ENCODE measurements at places on chromosomes 3 and 15.

- no peak for DNase-seq
Measured at GRCh38 chr15:66588971-66589370, 23.2 kb upstream of the LCTL start.

DNA sequence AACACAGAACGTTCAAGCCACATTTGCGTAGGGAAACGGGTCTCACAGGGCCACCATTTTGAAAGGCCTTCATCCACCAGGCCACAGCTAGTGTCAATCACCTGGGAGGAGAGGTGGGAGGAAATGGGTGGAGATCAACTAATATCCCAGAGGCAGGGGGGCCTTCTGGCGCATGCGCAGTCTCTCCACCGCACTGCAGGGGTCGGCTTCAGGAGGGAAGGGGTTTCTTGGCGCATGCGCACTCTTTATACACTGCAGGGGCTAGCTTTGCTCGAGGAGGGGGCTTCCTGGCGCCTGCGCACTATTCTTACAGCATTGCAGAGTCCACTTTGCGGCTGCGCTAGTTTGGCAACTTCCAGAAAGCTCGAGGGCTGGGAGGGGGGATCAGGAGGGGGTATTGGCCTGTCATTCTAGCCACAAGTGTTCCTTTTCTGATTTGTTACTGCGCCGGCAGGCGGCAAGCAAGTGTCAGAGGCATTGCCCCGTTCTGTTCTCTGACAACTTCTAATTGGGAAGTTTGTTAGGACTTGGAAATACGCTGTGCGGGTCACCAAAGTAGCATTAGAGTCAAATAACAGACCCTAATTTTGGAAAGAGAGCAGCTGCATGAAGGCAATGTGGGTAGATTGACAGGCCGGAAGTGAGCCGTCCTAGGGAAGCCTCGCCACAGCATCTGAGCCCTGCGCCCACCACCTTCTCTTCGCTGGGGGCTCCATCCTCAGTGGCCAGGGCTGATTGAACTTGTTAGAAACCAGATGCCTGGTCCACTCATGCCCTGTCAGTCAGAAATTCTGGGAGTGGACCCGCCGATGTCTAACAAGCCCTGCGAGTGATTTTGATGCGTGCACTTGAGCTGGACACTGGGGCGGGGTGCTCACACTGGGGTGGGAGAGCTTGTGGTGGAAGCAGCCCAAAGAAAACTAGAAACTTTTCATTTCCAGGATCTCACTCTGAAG is 173.5 kb upstream of the NDN start:
- DNase-seq: no peak

DNA sequence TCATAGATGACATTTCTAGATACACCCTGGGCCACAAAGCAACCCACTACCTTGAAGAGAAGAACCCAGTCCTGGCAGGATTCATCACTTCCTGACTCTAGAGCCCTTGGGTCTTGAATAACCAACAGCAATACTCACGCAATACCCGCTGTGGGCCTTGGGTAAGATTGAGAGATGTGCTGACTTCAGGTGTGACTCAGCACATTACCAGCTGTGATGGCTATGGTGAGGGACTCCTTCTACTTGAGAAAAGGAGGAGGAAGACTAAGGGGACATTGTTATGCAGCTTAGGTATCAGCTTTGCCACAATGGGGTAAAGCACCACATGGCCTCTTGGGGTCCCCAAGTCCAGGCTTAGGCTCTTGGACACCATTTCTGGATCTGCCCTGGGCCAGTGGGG is 14.9 kb downstream of the C3orf33 start:
- DNase-seq: no peak

DNA sequence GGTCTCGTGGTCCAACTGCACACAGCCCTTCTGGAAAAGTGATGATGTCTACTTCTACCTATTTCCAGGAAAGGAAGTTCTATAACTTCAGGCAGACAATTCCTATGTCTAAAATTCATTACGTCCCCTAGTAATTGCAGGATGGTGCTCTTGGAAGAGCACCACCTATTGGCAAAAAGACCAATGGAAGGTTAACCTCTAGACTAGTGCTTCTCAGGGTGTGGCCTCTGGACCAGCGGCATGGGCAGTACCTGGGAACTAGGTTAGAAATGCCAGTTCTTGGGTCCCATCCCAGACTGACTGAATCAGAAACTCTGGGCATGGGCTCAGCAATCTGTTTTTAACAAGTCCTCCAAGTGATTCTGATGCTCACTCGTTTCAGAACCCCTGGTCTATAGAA is 258.3 kb upstream of the ICE2 start:
- no peak for DNase-seq

DNA sequence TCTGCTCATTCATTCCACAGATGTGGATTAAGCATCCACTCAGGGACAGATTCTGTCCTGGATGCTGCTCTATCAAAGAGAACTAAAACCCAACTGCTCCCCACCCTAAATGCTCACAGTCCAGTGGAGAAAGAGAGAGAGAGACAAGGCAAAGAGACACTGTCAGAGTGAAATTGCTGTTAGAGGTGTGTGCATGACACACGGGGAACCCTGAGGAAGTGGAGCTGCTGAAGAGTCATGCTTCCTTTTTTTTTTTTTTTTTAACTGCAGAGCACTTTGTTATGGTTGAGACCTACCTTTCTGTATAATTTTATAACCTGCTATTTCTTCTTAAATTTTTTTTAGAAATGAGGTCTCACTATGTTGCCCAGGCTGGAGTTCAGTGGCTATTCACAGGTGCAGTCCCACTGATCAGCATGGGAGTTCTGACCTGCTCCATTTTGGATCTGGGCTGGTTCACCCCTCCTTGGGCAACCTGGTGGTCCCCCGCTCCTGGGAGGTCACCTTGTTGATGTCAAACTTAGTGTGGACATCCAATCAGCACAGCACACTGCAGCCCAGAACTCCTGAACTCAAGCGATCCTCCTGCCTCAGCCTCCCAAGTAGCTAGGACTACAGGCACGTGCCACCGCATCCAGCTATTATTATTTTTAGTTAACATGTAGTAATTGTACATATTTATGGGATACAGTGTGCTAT is 18.2 kb upstream of the PSTPIP1 start:
- DNase-seq: no peak

DNA sequence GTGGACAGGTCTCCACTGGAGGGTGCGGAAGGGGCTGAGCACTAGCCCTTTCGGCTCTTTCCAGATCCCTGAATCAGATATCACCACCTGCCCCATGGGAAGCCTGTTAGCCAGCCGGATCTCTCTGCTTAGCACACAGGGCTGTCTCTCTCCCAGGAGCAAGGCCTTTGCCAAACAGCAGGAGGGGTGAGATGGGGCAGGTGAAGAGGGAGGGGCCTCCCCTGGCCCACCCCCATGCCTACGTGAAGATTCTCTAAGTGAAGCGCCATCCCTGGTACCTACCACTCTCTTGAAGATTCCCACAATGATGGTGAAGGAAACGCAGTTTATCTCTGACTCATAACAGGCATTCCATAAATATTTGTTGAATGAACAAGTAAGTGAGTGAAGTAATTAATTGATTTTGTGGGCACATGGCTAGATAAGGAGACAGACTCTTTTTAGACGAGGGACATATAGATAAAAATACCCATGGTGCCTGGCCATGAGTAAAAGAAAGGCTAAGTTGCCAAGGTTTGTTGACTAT is 19.6 kb upstream of the HCN4 start:
- DNase-seq: no peak

DNA sequence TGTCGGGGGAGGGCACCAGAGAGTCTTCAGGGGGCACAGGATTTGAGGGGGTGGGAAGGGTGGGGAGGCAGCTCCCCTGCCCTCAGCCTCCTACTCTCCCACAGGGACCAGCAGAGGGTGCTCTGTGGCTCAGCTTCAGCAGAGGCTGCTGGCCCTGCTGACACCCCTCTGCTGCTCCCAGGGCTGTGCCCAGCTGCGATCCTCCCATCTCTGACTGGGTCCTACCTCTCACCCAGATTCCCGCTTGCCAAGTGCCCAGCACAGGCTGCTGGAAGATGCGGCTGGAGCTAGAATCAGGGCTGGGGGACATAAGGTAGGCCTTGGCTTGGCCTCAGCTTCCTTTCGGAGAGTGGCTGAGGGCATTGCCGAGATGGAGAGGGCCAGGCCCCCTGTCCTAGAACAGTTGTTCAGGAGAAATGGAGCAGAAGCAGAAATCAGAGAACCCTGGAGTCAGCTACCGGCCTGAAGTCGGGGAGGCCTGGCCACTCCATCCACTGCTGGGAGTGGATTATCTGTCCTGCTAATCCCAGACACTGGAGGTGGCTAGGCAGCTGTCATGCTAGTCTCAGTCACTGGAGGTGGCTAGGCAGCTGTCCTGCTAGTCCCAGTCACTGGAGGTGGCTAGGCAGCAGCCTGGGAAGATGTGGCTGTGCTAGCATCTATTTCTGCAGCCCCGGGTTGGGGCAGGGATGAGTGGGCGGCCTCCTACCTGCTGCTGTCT is 3.9 kb downstream of the GRM2 start:
- no peak for DNase-seq

DNA sequence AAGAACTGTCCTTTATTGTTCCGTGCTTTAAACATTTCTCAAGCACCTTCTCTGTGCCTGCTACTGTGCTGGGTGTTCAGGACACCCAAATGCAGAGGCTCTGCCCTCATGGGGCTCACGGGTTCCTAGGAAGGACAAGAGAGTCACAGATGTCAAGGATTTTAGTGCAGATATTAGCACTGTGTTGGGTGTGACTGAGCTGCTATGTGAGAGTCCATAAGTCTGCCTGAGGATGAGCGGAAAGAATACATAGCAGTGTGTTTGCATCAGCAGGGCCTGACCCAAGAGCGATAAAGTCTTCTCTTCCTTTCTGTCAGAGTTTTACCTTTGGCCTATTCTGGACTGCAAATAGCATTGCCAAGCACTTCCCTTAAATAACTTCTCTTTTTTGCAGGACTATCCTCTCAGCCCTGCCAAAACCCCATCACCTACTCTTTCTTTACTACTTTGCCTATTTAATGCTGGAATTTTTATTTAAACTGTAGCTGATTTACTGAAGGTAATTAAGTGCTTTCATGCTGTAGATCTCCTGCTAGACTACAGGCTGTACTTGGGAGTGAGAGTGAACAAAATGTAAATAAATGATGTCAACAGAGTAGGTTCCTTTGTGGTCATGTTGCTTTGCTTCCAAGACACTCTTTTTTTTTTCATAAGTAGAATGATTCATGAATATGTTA is 459.4 kb upstream of the TPRG1 start:
- no peak for DNase-seq

DNA sequence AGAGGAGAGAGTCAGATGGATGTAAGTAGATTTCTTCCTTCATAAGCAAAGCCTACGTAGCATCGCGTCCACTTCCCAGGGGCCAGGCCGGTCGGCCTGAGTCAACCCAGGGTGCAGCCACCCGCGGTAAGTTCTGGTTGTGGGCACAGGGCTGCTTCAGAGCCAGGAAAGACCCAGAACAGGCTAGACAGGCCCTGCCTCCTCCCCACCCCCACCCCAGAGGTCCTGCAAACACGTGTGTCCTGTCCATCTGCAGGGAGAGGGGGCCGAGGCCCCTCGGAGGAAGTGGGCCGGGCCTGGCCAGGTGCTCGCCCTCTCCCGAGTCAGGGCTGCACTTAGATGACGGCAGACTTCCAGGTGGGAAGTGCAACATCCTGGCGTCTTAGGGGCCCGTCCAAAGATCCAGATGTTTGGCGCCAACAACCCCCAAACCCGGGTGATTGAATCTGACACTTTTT is 100.8 kb upstream of the ALDH1A3 start:
- DNase-seq: no peak

- peak; percentile 27 for DNase-seq
Measured at GRCh38 chr15:45205192-45205591, 17.4 kb upstream of the SHF start.

DNA sequence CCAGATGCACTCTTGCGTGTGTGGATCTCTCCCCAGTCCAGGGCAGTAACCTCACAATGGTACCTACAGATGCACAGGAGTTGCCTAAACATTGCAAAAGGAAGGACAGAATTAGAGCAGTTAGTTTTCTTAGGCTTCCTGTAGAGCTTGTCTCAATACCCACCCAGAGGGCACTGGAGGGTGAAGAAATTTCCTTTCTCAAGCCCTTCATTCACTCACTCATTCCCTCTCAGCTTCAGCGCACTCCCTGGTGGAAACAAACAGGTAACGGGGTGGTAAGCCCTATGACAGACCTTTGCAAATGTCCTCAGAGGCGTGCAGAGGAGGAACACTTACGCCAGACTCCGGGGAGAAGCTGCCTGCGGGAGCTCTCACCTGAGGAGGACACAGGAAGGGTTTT is 267.4 kb upstream of the HES1 start:
- no peak for DNase-seq

DNA sequence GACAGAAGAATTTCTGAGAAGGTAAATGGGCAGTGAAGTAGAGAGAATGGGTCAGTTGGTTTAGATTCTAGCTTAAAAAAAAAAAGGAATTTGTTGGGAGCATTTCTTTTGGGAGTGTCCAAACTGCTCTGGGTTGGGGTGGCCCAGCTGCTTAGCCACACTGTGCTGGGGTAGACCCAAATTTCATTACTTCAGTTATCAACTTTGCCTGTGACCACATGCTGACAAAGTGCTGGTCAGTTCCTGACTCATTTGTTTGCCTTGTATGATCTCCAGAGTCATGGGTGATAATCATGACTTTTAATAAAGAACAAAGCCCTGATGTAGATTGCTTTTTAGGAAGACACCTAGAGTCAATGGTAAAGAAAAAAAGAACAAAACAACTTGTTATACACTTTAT is 121.5 kb upstream of the FGF7 start:
- no peak for DNase-seq

DNA sequence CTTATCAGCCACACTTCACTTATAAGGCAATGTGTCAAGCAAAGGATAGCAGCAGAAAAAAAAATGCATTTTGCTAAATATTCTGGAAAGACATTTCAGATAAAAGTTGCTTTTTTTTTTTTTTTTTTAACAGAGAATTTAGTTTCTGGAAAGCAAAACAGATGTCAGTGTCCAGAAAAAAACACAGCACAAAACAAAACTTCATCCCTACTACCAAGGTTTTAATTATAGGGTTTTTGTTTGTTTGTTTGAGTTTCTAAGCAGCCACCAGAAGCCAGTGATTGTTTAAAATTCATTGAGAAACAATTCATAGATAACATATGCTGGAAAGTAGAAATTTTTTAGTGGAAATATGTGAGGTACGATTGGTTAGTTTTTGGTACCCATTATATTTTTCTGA is 1202.7 kb downstream of the OTOL1 start:
- no peak for DNase-seq

- peak; percentile 23 for DNase-seq
Measured at GRCh38 chr15:40594429-40594836, 384 bp downstream of the KNL1 start.

GRCh38 chr15:42891569-42891968 is 29.0 kb downstream of the TTBK2 start:
- DNase-seq: no peak

GRCh38 chr15:67199881-67200763 is 54.3 kb downstream of the AAGAB start:
- DNase-seq: no peak

DNA sequence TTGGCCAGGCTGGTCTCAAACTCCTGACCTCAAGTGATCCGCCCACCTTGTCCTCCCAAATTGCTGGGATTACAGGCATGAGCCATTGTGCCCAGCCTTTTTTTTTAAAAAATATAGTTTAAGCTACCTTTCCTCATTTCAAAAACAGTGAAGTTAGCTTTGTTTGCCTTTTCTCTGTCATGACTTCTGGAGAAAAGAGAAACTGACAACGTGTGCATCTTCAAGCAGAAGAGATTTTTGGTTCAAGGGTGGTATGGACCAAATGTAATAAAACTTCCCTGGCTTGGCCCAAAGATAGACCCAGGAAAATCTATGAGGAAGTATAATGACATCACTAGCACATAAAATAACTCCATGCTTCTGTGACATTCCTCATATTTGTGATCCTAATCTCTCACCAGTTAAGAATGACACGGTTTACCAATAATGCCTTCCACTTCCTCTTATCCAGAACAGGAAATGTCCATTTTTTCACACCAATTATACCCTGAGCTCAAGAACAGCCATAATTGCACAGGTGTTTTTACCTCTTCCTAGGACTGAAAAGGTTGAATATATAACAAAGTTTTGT is 781.2 kb upstream of the NR2F2 start:
- DNase-seq: no peak

Data from NCI-H2081 treated with DMSO at 0.1 percent for 48 hours (cell line).